ENCODE measurements at places on chromosomes 7 and 10. TPM values are rescaled to one million over a fixed set of nuclear protein-coding genes. Genes with fewer than 3 reads are reported as not detected.

SPDYE2B gene
- not detected for total RNA-seq

ZNF804B gene
- not detected for total RNA-seq

ABCC2 gene
- total RNA-seq = 0.17 TPM

COL13A1 gene
- total RNA-seq = 6.0 TPM

TRIM50 gene
- not detected for total RNA-seq

CUTC gene
- 13.7 TPM for total RNA-seq

SPDYE8 gene
- total RNA-seq = not detected

Measured in epithelial cell of proximal tubule (primary cell).